PC-9 (cell line): ENCODE measurements at places on chromosomes 11 and 22. TPM values are rescaled to one million over a fixed set of nuclear protein-coding genes. Genes with fewer than 3 reads are reported as not detected.

GRCh38 chr22:23532731-23533130 is 47.4 kb downstream of the IGLL1 start:
- no peaks in the 10 kb centered on the region for H3K36me3 ChIP-seq
- no peak for DNase-seq
- peaks cover 86% of the 10 kb centered on the region for H3K27me3 ChIP-seq
- no peaks in the 10 kb centered on the region for H3K4me1 ChIP-seq
- no peak overlapping the region for H3K4me3 ChIP-seq

SLC5A12 gene
- total RNA-seq, result not detected in 2 replicates

GRCh38 chr11:75577207-75577606 is 15.2 kb downstream of the SERPINH1 start:
- H3K4me3 ChIP-seq, result no peak overlapping the region
- H3K4me1 ChIP-seq, result peaks cover 7% of the 10 kb centered on the region
- 0 out of 2 replicates have a peak, but pooled peaks cover 3% of the 10 kb centered on the region for H3K36me3 ChIP-seq
- H3K27ac ChIP-seq, result no peak overlapping the region
- peak; percentile 29 for DNase-seq

DNA sequence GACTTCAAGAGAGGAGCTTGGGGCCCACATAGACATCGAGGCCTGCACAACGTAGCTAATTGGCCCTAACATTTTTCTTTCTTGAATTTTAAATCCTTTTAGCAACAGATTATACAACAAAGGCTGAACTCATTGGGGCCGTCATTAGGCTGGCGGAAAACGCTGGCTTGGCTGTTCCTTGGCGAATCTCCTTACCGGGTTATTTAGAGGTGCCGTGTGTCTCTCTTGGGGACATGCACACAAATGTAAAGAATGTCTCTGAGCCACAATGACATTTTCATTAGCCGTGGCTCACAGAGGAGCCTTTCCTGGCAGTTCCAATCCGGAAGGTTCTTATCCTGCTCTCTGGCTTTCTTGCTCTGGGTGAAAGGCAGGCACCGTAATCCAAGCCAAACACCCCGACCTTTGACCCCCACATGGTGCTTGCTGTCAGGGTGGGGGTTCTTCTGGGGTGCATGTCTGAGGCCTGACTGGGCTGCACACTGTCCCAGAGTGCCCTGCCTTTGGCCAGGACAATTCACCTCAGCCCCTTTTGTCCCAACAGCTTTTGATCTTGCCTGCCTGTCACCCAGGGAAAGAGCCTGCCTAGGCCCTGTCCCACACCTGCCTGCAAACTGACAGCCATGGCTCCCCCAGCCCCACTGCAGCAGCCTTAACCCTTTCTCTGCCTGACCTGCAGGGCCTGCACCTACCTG is 9.2 kb upstream of the FGF3 start:
- H3K36me3 ChIP-seq, result no peaks in the 10 kb centered on the region
- no peak overlapping the region for H3K27ac ChIP-seq
- peaks cover 16% of the 10 kb centered on the region for H3K4me1 ChIP-seq
- no peak overlapping the region for H3K4me3 ChIP-seq
- no peaks in the 10 kb centered on the region for H3K27me3 ChIP-seq

- DNase-seq, result no peak
- H3K27me3 ChIP-seq, result no peaks in the 10 kb centered on the region
- peaks cover 17% of the 10 kb centered on the region for H3K4me1 ChIP-seq
- H3K27ac ChIP-seq, result no peak overlapping the region
These were observed 6.5 kb downstream of the ADORA2A start for GRCh38 chr22:24433828-24434470.

PTPRCAP gene
- total RNA-seq, result 1.2 and 1.3 TPM in 2 replicates

- H3K4me1 ChIP-seq, result no peaks in the 10 kb centered on the region
- H3K4me3 ChIP-seq, result no peak overlapping the region
- no peak for DNase-seq
These were observed 68.0 kb upstream of the TCF20 start for GRCh38 chr22:42338479-42338878.

GRCh38 chr11:96524475-96524874 is 134.7 kb downstream of the JRKL start:
- DNase-seq, result no peak
- no peaks in the 10 kb centered on the region for H3K27me3 ChIP-seq
- H3K4me1 ChIP-seq, result no peaks in the 10 kb centered on the region
- H3K36me3 ChIP-seq, result no peaks in the 10 kb centered on the region
